ENCODE measurements at places on chromosomes 11 and 22.

DNA sequence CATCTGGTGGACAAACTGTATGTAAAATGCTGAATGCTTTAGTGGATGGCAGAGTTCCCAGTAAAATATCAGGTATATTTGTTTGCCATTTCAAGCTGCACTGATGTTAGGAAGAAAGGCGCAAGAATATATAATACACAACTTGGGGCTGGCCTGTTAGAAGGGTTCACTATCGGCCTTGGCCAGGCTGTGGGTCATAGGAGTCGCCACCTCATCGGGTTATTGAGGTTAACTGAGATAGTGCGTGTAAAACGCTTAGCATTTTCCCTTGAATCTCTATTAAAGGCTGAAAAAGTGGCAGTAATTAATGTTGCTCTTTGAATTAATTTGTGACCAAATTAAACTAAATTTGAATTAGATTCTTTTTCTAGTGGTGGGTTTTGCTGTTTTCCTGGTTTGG is 5.1 kb downstream of the FAM118A start:
- DNase-seq, result no peak

- peak; percentile 5 for DNase-seq
Measured at GRCh38 chr11:128451652-128452470, 135.5 kb downstream of the ETS1 start.

- DNase-seq, result no peak
Measured at GRCh38 chr11:128949791-128950454, 7.3 kb upstream of the TP53AIP1 start.

- no peak for DNase-seq
Measured at GRCh38 chr11:131895865-131896264, 525.5 kb downstream of the NTM start.

DNA sequence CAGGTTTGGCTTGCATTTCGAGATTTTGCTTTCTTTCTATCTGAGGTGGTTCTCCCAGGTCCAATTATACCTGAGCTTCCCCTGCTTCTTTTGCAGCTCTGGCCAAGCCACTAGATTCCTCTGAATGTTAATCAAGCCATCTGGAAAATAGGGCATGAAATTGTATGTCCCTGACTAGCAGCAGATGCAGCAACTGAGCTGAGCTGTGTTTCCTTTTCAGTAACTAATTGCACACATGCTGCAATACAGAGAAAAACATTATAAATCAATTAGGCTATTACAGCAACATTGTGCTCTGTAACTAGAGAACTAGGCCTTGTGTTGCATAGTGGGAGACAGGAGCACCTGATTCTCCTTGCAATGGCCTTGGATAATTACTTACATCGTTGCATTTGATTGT is 408.3 kb downstream of the ETS1 start:
- no peak for DNase-seq

DNA sequence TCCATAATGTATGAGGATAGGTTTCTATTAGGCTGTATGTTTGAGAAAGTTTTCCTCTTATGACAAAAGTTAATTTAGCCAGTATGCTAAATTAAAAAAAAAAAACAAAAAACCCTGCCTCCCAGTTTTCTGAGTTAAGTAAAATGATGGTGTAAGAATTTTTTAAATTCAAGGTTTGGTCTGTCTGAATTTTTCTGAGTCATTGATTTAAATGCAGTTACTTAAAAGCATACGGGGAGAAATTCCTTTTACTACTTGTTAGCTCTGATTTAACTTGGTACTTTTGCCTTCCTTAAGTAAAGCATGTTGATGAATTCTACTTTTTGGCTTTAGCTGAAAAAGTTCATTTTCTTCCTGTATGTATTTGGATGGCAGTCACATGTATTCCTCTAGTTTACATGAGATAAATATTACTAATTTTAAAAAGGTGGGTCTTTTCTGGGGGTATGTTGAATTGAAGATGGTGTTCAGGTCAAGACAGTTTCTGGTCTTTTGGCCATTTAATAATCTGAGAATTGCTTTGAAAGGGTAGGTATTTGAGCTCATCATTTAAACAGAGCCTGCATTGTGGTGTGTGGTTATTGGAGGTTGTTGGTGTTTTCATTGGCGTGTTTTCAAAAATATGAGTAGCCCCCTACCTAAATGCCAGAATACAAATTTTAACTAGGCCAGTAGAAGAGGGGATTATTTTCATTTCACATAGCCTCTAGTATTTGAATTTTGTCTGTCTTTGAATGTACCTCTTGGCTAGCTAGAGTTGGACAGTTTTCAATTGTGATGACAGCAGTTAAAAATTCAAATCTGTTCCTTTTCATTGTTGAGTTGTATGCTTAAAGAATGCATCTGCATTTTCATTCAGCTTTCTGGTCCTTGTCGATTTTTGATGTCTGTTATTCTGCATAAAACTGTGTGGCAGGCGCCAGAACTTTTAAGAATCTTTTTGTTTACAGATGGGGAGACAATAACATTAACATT is 64.7 kb downstream of the MTMR3 start:
- no peak for DNase-seq

DNA sequence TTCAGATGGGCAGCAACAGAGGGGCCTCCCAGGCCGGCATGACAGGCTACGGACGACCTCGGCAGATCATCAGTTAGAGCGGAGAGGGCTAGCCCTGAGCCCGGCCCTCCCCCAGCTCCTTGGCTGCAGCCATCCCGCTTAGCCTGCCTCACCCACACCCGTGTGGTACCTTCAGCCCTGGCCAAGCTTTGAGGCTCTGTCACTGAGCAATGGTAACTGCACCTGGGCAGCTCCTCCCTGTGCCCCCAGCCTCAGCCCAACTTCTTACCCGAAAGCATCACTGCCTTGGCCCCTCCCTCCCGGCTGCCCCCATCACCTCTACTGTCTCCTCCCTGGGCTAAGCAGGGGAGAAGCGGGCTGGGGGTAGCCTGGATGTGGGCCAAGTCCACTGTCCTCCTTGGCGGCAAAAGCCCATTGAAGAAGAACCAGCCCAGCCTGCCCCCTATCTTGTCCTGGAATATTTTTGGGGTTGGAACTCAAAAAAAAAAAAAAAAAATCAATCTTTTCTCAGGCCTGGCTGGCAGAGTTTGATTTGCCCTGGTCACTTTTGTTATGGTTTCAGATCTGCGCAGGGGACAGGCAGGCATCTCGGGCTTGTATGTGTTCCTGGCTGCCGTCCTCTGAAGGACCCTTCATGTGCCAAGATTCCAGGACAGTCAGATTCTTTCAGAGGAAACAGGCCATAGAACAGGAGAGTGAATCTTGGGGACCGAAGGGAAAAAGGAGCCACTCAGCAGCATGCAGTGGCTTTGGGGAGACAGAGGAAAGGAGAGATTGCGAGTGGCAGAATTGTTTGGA is 5.3 kb downstream of the TAGLN start:
- no peak for DNase-seq

- no peak for DNase-seq
Measured at GRCh38 chr11:122422682-122423081, 232.8 kb upstream of the UBASH3B start.

- peak; percentile 6 for DNase-seq
Measured at GRCh38 chr11:103729617-103730016, 306.8 kb upstream of the DDI1 start.
